Stimulated activated CD4-positive, alpha-beta T cell treated with anti-CD3 and anti-CD28 coated beads, Interleukin-1b, Interleukin-23, amount 100 ng/mL, for 1 hour (primary cell): ENCODE measurements at places on chromosomes 13 and 19.

DNA sequence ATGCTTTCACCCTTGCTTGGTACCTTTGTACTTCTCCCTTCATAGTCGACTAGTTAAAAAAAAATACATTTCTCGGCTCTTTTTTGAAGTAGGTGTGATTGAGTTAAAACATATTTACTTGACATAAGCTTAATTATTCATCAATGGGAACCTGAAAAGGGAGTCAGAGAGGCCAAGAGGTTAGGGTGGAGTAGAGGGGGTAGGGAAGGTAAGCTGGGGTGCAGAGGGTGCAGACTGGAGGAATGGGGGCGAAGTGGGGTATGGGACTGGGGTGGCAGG is 701 bp upstream of the HIF3A start:
- no peak for DNase-seq

GRCh38 chr19:1259876-1260748 is 9.0 kb upstream of the CIRBP start:
- no peak for DNase-seq

DNA sequence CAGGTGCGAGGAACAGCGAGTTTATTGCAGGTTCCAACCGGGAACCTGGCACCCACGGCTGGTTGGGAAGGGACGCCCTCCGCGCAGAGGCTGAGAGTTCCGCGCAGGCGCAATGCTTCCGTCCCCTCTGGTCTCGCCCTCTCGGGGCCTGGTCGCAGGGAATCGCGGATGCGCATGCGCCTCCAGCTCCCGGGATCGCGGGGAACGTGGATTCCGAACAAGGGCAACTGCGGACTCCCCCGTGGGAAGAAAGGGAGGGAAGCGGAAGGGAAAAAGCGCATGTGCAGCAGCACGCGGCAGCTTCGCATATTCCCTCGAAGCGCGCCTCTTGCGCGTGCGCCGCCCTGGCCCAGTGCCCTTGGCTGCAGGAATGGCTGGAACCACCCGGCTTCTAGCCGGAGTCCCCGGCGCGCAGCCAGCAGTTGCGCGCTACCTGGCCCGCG is 1.1 kb downstream of the TSSK6 start:
- no peak for DNase-seq

DNA sequence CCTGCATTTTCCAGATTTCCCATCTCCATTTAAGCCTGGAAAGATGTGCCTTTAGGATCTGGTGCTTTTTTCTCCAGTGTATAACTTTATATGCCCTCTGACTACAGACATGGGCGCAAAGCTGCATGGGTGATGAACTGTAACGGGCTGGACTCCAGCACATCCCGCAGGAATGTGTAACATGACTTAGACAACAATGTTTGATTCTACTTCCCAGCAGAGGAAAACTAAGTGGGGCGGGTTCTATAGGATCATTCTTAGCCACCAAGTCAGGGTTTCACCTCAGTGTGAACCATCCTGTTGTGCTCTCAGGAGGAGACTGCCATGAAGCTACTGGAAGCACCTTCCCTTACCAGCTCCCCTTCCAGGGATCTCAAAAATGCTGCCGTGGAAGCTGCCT is 93.2 kb upstream of the SERP2 start:
- no peak for DNase-seq

- no peak for DNase-seq
These were observed 6.8 kb downstream of the KLK10 start for GRCh38 chr19:51012661-51013190.

- no peak for DNase-seq
These were observed 65.7 kb upstream of the IL17D start for GRCh38 chr13:20637811-20638210.

- DNase-seq, result no peak
These were observed 12.4 kb downstream of the EFNB2 start for GRCh38 chr13:106522898-106523525.
